ENCODE measurements at places on chromosomes 1 and 21.

DNA sequence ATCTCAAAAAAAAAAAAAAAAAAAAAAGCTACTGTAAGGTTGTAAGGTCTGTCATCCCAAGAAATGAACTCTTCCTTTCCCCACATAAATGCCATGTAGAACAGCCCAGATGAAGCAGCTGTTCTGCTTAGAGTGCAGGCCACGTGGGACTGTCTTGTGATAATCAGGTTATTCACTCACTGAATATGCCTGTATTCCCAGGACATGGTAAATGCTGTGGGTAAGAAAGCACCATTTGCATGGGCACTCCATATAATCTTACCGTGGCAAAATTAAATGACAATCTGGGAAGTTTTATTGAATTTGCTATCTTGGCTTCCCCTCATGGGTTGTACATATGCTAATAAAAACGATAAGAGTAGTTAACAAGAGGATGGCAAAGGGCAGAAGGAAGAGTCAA is 13.8 kb downstream of the RGS5 start:
- DNase-seq: no peak

DNA sequence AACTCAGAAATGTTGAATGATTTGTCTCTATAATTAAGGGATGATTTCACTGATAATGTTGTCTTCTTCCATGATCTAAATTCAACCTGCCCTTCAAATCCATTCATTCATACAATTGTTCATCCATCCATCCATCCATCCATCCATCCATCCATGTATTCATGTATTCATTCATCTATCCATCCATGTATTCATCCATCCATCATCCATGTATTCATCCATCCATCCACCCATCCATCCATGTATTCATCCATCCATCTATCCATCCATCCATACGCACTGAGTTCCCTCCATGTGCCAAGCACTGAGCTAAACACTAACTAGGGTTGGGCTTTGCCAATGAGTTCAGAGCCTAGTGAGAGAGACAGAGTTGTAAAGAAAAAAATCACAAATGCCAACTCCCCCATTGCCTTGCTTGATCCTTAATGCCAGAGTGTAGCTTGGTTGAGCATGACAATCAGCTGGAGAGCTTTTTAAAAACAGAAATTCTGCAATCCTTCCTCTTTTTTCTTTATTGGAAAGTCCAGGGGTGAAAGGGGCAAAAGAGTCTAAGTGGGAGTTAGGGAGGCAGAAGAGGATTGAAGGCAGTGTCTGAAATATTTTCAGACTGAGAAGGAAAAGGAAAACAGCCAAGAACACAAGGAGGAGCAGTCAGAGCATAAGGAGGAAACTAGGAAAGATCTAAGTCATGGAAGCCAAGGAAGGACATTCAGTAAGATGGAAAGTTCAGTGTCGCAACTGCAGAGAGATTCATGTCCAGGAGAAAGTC is 92.4 kb upstream of the ERG start:
- DNase-seq: no peak

DNA sequence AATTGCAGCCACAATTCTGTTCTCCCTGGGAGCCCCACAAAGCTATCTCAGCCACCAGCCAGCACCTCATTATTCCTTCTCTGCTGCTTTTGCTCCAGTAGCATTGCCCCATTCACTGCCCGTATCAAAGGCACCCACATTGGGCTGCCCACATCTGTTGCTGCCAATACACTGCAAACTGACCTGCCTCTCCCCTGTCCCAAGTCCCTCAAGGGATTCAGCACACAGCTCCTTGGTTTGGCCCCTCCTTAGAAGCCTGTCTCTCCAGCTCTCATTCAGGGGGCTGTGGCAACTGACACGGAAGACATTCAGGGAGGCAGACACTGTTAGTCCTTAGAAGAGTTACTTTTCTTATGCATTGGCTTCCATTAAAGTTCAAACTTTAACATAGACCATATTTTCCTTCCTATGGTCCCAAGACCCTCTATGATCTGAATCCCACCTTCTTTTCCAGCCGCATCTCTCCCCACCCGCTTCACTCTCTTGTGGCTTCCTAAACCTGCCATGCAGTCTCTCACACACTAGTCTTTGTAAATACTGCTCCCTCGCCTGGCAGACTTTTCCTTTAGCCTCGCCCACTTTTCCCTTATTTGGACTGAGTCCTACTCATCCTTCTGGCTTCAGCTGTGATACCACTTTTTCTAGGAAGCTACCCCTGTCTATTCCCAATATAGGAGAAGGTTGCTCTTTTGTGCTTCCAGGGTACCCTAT is 19.3 kb upstream of the KLHDC8A start:
- peak; percentile 68 for DNase-seq

GRCh38 chr1:53145051-53145600 is 2.7 kb upstream of the SLC1A7 start:
- no peak for DNase-seq

DNA sequence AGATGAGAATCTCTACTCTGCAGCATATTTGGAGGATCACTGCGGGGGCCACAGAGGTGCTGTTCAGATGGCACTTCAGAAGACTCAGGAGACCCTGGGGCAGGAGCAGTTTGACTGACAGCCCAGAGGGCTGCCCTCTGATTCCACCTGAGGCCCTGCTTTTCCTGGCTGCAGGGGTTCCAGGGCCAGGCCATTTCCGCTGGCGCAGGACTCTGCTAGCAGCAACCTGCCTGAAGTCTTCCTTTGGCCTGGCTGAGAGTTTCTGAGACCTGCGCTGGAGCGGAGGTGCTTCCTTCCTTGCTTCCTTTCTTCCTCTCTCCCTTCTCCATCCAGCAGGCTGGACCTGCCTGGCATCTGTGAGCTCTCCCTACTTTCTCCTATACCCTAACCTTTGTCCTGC is 11.8 kb downstream of the PCSK9 start:
- no peak for DNase-seq

DNA sequence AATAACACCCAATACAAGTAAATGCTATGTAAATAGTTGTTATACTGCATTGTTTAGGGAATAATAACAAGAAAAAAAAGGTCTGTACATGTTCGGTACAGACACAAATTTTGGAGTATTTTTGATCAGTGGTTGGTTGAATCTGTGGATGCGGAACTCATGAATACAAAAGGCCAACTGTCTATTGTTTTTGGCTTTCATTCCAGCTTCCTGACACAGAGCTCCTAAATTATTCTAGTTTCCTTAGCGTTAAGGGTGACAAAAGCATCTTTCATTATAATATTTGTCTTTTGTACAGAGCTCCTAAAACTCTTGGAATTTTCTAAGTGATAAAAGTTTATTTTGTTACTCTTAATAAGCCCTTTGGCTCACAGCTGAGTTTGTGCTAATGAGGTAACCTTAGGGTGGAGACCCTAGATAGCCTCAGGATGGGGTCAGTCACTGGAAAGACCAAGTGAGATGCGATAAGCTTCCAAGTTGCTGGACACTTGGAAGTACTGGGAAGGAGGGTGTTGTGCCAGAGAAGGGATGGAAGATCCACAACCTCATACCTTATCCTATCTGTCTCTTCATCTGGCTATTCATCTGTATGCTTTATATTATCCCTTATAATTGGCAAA is 57.4 kb upstream of the PRRC2C start:
- no peak for DNase-seq

DNA sequence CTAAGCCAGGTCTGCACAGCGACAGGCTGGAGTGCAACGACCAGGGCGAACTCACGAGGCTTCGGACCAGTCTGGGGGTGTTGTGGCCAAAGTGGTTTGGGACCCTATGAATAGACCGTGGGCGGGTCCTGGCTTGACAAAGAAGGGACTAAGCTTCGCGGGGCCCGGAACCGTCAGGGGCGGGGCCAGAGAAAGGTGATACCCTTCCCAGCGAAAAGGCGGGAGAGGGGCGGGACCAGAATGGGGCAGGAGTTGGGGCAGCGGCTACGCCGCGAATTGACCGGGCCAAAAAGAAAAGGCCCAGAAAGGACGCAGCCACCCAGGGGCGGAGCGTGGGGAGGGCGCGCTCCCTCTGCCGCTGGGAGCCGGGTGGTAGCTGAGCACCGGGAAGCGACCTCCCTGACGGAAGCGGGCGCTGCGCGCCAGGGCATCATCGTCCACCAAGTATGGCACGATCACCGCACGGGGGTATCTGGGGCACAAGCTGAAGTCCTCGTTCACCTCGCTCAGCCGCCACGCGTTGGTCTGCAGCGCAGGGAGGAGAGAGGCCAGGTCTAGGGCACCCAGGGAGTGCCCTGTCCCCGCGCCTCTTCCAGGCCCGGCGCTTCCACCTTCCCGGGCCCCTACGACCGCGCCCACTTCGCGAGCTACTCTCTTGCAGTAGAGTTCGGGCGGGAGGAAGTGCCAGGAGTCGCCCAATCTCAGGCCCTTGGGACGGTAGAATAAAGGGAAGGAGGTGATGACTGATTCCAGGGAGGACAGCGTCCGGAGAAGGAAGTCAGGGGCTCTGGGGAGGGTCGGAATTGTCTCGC is 6.7 kb upstream of the FAM167B start:
- peak; percentile 90 for DNase-seq

DNA sequence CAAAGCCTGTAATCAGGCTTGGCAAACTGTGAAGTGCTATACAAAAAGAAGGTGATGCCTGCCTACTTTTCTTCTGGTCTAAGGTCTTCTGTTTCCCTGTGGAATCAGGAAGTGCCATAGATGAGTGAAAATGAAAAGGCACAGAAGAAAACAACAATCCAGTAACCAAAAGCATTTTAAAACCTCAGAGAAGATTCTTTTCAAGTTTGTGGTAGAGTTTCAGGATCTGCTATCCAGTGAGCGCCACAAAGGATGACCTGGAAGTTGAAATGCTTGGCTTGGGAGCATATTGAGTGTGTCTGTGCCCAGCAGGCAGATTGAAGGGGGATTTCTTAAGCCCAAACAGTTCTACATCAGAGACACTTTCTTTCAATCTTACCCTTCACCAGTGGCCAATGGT is 272.2 kb downstream of the PAPPA2 start:
- DNase-seq: no peak

- no peak for DNase-seq
Measured at GRCh38 chr1:221717485-221717853, 24.4 kb downstream of the DUSP10 start.

- no peak for DNase-seq
Measured at GRCh38 chr1:21801100-21801499, 11.0 kb upstream of the LDLRAD2 start.

DNA sequence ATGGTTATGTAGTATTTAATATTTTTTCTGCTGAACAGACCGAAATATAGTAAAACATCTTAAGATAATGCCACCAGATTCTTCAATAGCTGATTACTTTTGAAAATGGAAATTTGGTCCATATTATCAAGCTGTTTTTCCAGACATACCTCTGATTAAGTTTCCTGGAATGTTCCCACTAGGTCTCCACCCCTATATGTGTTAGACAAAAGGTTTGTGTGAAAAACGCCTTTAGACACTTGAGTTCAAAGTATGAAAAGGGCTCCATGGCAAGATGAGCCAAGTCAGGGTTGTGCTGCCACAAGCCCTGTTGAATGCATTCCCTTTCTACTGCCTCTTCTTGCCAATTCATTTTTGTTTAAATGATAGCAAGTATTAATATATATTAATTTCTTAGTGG is 52.7 kb downstream of the ZBTB17 start:
- DNase-seq: no peak
